ENCODE measurements at places on chromosomes 6 and 20. TPM values are rescaled to one million over a fixed set of nuclear protein-coding genes. Genes with fewer than 3 reads are reported as not detected.

GPR63 gene
- 1.6 TPM for total RNA-seq

ZBTB46 gene
- total RNA-seq: 3.4 TPM

PBOV1 gene
- total RNA-seq: not detected

AAR2 gene
- total RNA-seq: 39.1 TPM

PTCHD4 gene
- 1.1 TPM for total RNA-seq

ULBP3 gene
- total RNA-seq: not detected

MROH8 gene
- total RNA-seq: 11.1 TPM

DNA sequence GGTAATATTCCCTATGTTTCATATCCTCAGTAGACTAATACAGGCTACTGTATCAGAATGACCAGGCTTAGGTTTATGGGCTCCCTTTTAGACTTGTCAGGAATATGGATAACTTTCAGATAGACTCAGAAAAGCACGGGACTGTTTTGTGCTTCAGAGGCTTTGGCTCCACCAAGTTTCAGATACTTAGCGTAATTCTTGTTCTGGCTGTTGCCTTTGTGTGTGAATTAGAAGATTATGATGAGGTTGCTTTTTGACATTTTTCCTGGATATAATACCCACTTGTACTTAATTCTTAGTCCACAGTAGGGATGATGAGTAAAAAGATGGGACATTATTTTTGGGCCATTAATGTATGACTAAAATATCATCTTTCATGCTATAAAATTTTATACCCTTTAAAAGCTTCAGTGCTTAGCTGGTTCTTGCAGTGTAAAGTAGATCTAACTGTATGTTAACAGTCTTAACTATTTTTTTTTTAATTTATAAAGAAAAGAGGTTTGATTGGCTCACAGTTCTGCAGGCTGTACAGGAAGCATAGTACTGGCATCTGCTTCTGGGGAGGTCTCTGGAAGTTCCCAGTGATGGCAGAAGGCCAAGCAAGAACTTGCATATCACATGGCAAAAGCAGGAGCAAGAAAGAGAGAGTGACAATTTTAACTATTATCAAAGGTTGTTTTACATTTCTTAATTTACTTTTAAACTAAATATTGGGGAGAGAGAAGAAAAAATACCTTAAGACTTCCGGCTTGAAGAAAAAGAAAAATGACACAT, 120.7 kb downstream of the ZFAND3 start:
- no peak overlapping the region for H3K4me3 ChIP-seq
- no peaks in the 10 kb centered on the region for H3K4me1 ChIP-seq
- H3K27ac ChIP-seq: no peak overlapping the region
- no peaks in the 10 kb centered on the region for H3K27me3 ChIP-seq
- no peaks in the 10 kb centered on the region for H3K36me3 ChIP-seq
- DNase-seq: peak; percentile 67

GRCh38 chr20:23752019-23752418, 1.3 kb upstream of the CST1 start:
- no peaks in the 10 kb centered on the region for H3K4me1 ChIP-seq
- H3K4me3 ChIP-seq: no peak overlapping the region
- DNase-seq: no peak

- no peak overlapping the region for H3K4me3 ChIP-seq
- H3K27ac ChIP-seq: peak overlapping the region; percentile 96
- H3K36me3 ChIP-seq: no peaks in the 10 kb centered on the region
- H3K27me3 ChIP-seq: no peaks in the 10 kb centered on the region
- peaks cover 71% of the 10 kb centered on the region for H3K4me1 ChIP-seq
Observed at GRCh38 chr20:62725596-62726268, 17.1 kb downstream of the NTSR1 start.

DNA sequence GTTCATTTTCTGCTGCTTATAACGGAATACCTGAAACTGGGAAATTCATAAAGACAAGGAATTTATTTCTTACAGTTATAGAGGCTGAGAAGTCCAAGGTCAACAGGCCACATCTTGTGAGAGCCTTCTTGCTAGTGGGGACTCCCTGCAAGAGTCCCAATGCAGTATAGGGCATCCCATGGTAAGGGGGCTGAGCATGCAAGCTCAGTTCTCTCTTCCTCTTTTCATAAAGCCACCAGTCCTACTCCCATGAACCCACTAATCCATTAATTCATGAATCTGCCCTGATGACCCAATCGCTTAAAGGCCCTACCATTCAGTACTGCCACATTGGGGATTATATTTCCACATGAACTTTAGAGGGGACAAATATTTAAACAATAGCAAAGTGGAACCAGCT, 26.5 kb downstream of the CYB5R4 start:
- no peaks in the 10 kb centered on the region for H3K27me3 ChIP-seq
- no peaks in the 10 kb centered on the region for H3K36me3 ChIP-seq
- DNase-seq: no peak
- H3K4me3 ChIP-seq: no peak overlapping the region

GRCh38 chr6:110484321-110484720, 7.9 kb upstream of the SLC22A16 start:
- no peak overlapping the region for H3K4me3 ChIP-seq
- H3K36me3 ChIP-seq: no peaks in the 10 kb centered on the region
- no peak for DNase-seq
- H3K4me1 ChIP-seq: no peaks in the 10 kb centered on the region
- no peaks in the 10 kb centered on the region for H3K27me3 ChIP-seq

- peaks cover 18% of the 10 kb centered on the region for H3K27me3 ChIP-seq
- H3K27ac ChIP-seq: peak within 1 kb of the TSS; percentile 22
- peaks cover 23% of the 10 kb centered on the region for H3K36me3 ChIP-seq
- H3K4me3 ChIP-seq: peak within 1 kb of the TSS; percentile 40
- peaks cover 19% of the 10 kb centered on the region for H3K4me1 ChIP-seq
Observed at GRCh38 chr6:33192105-33192646, at the start of gene COL11A2. TSS of gene COL11A2 (minus strand) at chr6:33192467. CDS start at chr6:33192240, 227 bp downstream.

- H3K36me3 ChIP-seq: no peaks in the 10 kb centered on the region
- H3K27me3 ChIP-seq: no peaks in the 10 kb centered on the region
- H3K4me3 ChIP-seq: no peak overlapping the region
- no peak overlapping the region for H3K27ac ChIP-seq
Observed at GRCh38 chr6:167000759-167001158, 1.6 kb downstream of the CEP43 start.

DNA sequence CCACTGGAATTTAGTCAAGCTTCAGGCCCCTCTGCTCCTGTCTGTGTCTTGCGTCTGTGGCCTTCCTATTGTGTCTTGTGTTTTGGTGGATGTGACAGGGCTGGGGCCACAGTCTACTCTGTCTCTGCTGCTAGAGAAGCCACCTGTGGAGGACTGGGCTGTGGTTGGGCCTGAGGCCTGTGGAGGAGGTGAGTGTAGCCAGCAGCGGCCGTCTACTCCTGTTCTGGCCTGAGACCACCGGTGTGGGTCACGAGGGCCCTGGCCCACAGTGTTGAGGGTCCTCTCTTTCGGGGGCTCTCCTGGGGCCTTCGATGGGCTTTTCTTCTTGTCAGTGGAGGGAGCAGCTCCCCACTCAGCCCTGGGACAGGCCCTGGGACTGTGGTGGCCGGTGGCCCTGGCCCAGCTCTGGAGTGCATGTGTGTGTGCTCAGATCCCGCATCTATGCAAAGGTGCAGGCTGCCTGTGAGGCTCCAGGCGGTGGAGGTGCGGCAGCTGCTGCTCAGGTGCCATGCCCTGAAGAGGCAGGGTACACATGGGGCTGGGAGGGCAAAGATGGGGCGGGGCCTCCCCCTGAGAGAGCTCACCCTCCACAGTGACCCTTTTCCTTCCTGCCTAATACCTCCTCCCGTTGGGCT, 20.8 kb downstream of the SDCBP2 start:
- peaks cover 2% of the 10 kb centered on the region for H3K4me1 ChIP-seq
- H3K27ac ChIP-seq: no peak overlapping the region
- no peaks in the 10 kb centered on the region for H3K27me3 ChIP-seq
- no peak for DNase-seq
- H3K36me3 ChIP-seq: peaks cover 22% of the 10 kb centered on the region

GRCh38 chr6:7175462-7175861, 67.7 kb downstream of the RREB1 start:
- H3K27ac ChIP-seq: peak overlapping the region; percentile 5
- no peaks in the 10 kb centered on the region for H3K27me3 ChIP-seq
- peaks cover 17% of the 10 kb centered on the region for H3K36me3 ChIP-seq

- H3K4me1 ChIP-seq: no peaks in the 10 kb centered on the region
- H3K4me3 ChIP-seq: no peak overlapping the region
- no peak overlapping the region for H3K27ac ChIP-seq
- no peak for DNase-seq
Observed at GRCh38 chr20:46546936-46547335, 3.5 kb downstream of the OCSTAMP start.

DNA sequence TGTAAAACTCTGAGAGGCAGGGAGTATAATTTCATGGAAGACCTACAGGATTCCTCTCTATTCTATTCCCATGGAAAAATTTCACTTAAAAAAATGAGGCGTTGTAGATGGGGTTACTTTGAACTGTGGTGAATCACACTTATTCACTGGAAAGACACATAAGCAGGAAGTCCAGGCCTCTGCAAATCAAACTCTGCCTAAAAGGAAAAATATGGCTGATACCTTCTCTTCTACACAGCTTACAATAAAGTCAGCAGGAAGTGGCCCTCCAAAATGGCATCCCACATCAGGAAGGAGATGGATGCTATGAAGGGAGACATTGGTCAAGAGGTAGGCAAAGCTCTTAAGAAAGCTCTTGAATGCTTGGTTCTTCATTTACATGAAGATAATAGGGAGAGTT, 115.9 kb downstream of the FYN start:
- no peaks in the 10 kb centered on the region for H3K27me3 ChIP-seq
- peak overlapping the region; percentile 90 for H3K27ac ChIP-seq
- H3K36me3 ChIP-seq: no peaks in the 10 kb centered on the region

DNA sequence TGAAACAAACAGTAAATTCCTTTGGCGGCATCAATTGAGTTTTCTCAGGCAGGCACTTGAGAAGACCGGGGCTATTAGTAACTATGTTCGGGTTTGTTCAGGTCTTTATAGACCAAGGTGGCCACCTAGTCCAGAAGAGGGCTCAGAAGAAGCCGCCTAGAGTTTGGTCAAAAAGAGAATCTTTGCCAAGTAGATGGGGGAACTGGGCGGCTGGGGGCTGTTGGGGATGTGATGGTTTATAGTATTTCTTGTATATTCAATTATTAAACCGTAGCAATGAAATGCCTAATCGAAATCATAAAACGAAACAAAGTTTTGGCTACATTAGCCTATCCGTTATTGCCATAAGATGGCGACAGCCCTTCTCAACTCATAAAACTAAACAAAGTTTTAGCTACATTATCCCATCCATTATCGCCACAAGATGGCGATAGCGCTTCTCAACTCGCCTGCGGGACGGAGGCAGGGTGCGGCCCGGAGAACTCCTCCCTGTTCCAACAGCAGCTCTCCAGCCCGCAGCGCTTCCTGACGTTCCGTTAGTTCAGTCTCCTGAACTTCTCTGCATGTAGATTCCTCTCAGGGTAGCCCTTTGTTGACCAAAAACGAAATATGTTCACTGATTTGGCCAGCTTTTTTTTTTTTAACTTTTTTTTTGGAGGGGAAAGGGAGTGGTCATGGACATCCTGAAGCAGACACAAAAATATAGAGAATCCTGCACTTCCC, 120.5 kb upstream of the PRSS16 start:
- H3K36me3 ChIP-seq: no peaks in the 10 kb centered on the region
- peak overlapping the region; percentile 38 for H3K4me3 ChIP-seq
- peak overlapping the region; percentile 66 for H3K27ac ChIP-seq

DNA sequence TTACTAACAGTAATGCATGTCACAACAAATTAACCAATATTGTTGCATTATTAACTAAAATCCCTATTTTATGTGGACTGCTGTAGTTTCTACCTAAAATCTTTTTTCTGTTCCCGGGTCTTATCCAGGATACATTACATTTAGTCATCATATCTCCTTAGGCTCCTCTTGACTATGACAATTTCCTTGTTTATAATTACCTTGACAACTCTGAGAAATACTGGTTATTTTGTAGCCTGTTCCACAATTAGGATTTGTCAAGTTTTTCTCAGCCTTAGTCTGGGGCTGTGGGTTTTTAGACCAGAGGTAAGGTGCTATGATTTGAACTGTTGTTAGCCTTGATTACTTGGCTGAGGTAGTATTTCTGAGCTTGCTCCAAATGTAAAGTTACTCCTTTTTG, 3.7 kb downstream of the FBXO5 start:
- H3K36me3 ChIP-seq: peaks cover 1% of the 10 kb centered on the region
- no peak overlapping the region for H3K27ac ChIP-seq
- H3K4me1 ChIP-seq: no peaks in the 10 kb centered on the region
- no peaks in the 10 kb centered on the region for H3K27me3 ChIP-seq

- DNase-seq: no peak
- peak overlapping the region; percentile 61 for H3K4me3 ChIP-seq
- peak overlapping the region; percentile 98 for H3K27ac ChIP-seq
Observed at GRCh38 chr6:26205625-26206574, 118.7 kb downstream of the HFE start.

- no peaks in the 10 kb centered on the region for H3K4me1 ChIP-seq
- H3K36me3 ChIP-seq: no peaks in the 10 kb centered on the region
- no peak overlapping the region for H3K27ac ChIP-seq
- no peak overlapping the region for H3K4me3 ChIP-seq
Observed at GRCh38 chr6:25363427-25363826, 84.3 kb downstream of the CARMIL1 start.

GRCh38 chr6:51322505-51322904, 503.8 kb downstream of the TFAP2B start:
- H3K4me3 ChIP-seq: no peak overlapping the region
- H3K27me3 ChIP-seq: no peaks in the 10 kb centered on the region
- no peaks in the 10 kb centered on the region for H3K36me3 ChIP-seq
- no peak overlapping the region for H3K27ac ChIP-seq

GRCh38 chr6:24660105-24660504, 6.6 kb downstream of the TDP2 start:
- no peak overlapping the region for H3K4me3 ChIP-seq
- no peak overlapping the region for H3K27ac ChIP-seq
- no peak for DNase-seq
- no peaks in the 10 kb centered on the region for H3K4me1 ChIP-seq
- H3K27me3 ChIP-seq: no peaks in the 10 kb centered on the region
- peaks cover 5% of the 10 kb centered on the region for H3K36me3 ChIP-seq
